Pulmonary artery endothelial cell (primary cell): ENCODE measurements at places on chromosomes 4 and X.
A peak's percentile ranks its signal among the peaks of the same experiment; 100 is the strongest.

DNA sequence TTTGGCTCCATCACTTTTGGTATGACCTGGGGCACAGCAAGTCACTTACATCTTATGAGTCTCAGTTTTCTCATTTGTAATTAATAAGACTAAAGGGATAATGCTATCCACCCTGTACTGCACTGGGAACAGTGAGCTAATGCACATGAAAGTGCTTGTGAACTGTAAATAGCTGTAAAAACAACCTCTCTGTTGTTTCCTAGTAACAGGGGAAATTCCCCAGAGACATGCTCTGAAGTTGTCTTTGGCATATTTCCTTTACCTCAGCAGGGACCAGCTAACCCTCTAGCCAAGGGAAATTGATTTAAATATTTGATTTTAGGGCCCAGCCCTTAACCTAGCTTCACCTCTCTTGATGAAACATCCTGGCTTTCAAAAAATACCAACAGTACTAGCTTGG, 6.1 kb upstream of the CYSLTR1 start:
- no peak for DNase-seq

- no peak for DNase-seq
These were observed 32.2 kb downstream of the PLS3 start for GRCh38 chrX:115592997-115593734.

GRCh38 chr4:110492522-110492921, 16.6 kb downstream of the ENPEP start:
- DNase-seq, result no peak

DNA sequence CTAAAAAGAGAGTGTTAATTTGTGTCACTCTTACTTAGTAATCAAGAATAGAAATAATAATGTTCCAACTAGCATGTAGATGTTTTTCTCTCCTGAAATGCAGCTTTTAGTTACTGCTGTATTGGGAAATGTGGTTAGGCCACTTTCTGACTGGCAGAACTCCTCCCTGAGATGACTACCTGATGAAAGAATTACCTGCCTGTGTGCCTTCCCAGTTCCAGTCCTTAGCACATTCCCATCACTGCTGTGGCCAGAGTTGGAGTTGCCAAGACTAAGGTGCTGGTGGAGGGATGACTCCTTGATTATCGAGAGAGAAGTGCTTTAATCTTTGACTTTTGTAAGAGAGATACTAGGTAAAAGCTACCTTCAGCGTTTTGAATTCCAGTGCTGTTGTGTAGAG, 9.5 kb downstream of the GAB1 start:
- DNase-seq, result no peak

GRCh38 chr4:179872755-179873154, 2370.4 kb upstream of the TENM3 start:
- no peak for DNase-seq

DNA sequence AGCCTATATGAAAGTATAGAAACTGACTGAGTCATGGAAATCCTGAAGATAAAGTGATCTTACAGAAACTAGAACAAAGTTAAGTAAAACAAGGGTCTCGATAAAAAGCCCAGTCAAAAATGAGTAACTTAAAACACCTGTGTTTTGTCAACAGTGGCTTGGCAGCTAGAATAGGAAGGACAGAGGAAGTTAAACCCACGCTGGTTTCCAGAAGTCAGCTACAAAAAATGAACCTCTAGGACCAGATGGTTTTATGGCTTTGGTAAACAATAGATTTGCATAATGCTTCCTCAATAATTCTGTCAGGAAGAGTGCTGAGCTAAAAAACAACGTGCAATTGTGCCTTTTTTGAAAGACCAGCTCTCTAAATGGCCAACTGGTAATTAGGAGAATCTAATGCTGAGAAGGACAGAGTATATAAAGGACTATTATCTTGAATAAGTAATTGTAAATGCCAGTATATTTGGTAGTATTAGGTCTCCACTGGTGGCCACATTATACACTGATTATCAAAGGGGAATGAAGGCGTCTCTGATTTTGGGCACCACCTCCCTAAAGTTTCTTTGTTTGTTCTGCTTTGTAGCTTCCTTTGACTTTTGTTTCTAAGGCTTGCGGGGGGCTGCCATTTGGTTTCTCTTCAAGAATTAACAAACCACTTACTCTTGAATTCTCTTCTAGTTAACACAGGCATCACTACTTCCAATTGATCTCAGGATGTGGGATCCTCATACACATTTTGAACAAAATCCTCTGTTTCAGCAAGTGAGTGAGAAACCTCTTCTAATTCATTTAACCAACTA, 72.2 kb upstream of the PPP3CA start:
- peak; percentile 73 for DNase-seq

DNA sequence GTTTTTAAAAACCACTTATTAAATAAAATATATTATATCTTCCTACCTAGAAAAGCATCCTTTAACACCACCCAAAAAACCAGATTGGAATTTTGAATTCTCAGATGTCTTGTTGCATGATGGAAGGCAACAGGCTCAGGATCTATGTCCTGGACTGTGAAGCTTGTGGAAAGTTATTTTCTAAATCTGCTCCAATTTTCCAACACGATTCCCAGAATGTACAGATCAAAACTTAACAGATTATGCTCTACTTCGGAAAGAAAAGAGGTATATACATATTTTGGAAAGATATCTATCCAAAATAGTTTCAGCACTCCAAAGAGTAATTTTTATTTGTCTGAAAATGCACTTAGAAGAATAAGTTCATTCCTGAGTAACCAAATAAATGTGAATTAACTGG, 291.7 kb upstream of the EMCN start:
- DNase-seq, result no peak

- no peak for DNase-seq
These were observed 101.8 kb downstream of the ARAP2 start for GRCh38 chr4:36142504-36142903.

DNA sequence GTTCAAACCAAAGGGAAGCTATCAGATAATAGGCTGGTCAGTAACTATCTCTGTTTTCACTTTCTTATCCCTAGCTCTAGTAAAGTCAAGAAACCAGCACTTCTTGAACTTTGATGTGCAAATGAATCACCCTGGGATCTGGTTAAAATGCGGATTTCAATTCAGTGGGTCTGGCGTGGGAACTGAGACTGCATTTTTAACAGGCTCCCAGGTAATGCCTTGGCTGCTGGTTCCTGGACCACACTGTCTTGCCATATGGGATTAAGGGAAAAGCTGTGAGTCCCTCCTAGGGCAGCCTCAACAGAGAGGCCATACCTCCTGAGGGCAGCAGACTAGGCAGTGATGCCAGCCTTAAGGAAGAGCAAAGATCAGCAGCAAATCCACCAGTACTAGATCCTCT, 1.7 kb downstream of the RNF175 start:
- no peak for DNase-seq

DNA sequence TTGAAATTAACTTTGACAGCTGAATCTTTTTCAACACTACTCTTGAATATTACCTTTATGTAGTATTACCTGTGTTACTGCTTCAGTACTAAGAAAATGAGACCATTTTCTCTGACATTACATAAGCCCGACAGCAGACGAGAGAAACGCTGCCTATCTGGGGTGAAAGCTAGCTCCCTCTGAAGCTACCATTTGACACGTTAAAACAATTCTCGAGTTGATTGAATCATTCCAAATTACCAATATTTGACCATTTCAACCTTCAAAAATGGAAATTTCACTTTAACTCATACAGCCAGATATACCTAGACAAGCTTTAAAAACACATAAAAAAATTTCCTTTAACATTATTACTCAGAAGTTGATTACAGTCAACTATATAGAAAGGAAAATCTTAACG, 836 bp downstream of the GPM6A start:
- DNase-seq, result no peak

- no peak for DNase-seq
These were observed 466.4 kb downstream of the MAGEE1 start for GRCh38 chrX:76893930-76894329.

- peak; percentile 30 for DNase-seq
These were observed 35.7 kb upstream of the TBC1D14 start for GRCh38 chr4:6873792-6874461.

DNA sequence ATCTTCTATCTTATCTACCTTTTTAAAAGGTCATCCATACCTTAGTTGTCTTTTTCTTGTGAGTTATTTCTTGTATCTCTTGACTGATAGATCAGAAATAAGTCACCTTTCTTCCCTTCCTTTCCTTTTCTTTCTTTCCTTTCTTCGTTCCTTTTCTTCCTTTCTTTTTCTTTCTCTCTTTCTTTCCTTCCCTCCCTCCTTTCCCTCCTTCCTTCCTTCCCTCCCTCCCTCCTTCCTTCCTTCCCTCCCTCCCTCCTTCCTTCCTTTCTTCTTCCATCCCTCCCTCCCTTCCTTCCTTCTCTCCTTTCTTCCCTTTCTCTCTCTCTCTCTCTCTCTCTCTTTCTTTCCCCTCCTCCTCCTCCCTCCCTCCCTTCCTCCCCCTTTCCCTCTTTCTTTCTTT, 93.5 kb downstream of the CEP135 start:
- no peak for DNase-seq

- no peak for DNase-seq
These were observed 3.8 kb upstream of the ZNF185 start for GRCh38 chrX:152893980-152894610.

GRCh38 chr4:151420250-151420807, 11.4 kb downstream of the FHIP1A start:
- DNase-seq, result no peak

DNA sequence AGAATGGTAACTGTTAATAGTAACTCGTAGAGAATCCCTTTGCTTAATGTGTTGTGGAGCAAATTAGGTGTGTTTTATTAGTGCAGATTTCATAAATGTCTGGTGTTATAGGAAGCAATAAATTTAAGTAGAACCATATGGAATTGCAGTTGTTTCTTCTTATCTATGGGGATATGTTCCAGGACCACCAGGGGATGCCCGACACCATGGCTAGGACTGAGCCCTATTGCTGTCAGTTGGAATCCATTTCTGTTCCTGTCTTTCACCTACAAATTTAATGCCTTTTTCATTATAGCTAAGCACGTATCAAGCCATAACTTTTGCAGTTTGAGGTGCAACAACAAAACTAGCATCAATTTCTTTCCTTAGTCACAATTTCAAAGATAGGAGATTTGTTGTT, 72.5 kb downstream of the DDIT4L start:
- no peak for DNase-seq

DNA sequence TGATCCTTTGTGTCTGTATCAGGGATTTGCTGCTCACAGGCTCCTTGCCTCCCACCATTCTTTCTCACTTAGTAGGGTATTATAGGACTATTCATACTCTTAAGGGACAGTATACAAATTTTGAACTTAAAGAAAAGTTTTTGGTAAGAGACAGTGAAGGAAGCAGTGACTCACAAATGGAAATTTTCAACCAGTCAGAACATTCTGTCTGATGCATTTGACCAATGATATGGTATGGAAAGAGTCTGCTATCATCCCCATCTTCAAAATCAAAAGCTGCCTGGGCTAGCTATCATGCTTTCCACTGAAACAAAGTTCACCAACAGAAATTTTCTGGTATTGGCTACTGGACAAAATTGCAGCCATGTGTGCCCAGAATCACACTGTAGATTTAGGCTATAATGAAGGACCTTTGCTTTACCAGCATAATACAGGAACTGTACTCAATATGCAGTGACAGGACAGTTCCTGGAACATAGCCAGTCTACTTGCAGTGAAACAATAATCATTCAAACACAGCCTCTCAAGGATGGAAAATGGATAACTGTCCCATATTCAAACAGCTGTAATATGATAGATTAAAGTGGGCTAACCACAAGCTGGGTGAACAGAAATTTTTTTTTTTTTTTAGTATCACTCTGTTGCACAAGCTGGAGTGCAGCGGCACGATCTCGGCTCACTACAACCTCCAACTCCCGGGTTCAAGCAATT, 109.0 kb upstream of the ACSL4 start:
- DNase-seq, result no peak
